ENCODE measurements at places on chromosomes 4 and X.

- H3K27me3 ChIP-seq, result no peaks in the 10 kb centered on the region
- no peaks in the 10 kb centered on the region for H3K4me1 ChIP-seq
- no peak for DNase-seq
Observed at GRCh38 chr4:1393866-1394265, 12.4 kb downstream of the NKX1-1 start.

DNA sequence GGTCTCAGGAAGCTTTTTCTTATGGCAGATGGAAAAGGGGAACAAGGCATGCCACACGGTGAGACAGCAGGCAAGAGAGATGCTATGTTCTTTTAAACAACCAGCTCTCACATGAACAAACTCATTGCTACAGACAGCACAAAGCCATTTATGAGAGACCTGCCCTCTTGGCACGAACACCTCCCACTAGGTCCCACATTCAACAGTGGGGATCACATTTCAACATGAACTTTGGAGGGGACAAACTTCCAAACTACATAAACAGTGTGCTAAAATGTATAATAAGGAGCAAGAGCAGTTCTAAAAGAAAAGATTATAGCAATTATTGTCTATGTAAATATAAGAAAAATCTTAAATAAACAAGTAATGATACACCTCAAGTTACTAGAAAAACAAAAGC is 391.8 kb upstream of the CPXCR1 start:
- no peaks in the 10 kb centered on the region for H3K36me3 ChIP-seq
- H3K27ac ChIP-seq, result no peak overlapping the region

GRCh38 chr4:8907596-8908205 is 36.1 kb upstream of the HMX1 start:
- no peaks in the 10 kb centered on the region for H3K36me3 ChIP-seq
- H3K27ac ChIP-seq, result no peak overlapping the region
- DNase-seq, result no peak

DNA sequence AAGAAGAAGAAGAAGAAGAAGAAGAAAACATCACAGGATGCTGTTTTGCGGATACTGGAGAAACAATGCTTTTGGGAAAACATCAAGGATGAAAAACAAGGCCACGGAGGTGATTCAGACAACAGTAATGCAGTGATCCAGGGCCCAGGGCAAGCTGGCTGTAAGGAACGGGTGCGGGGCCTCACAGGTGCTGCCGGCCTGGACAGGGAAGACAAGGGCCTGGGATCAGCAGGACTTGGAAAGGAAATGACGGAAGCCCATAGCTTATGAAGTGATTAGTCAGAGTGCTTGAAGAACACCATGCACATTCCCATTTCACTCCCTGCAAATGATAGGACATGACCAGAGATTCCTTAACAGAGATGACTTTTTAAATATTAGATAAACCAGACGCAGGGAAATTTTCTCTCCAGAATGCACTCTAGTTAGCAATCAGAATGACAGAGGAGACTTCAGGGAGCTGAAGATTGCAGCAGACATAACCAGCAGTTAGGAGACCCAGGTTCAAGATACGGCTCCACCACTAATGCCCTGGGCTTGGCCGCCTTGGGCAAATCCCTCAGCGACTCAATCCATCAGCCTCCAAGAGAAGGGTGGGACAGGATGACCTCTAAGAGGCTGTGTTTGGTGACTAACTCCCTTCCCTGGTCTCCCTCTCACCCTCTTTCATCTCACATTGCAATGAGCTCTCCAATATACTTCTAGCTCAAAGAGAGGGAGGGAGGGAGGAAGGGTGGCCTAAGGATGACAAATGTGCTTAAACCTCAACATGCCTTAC is 54.1 kb downstream of the APBB2 start:
- peaks cover 72% of the 10 kb centered on the region for H3K4me1 ChIP-seq
- peak overlapping the region; percentile 71 for H3K27ac ChIP-seq
- H3K27me3 ChIP-seq, result no peaks in the 10 kb centered on the region

DNA sequence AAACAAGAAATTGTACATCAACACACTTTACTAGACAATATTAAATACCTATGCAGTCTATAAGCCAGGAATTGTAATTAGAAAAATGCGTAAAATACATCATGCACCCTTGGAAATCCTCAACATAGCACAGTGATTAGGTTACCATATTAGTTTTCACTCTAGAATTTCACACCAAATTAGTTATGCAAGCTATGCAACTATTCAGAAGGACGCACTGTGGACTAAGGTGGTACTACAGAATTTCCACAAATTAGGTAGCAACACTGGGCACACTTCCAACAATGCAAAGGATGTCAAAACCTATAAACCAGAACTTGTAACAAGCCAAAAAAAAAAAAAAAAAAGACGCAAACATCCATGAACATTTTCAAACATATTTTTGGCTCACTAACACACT is 71.1 kb upstream of the ZCCHC13 start:
- H3K27me3 ChIP-seq, result no peaks in the 10 kb centered on the region
- no peaks in the 10 kb centered on the region for H3K4me1 ChIP-seq
- DNase-seq, result no peak
- no peaks in the 10 kb centered on the region for H3K36me3 ChIP-seq
- H3K27ac ChIP-seq, result no peak overlapping the region

DNA sequence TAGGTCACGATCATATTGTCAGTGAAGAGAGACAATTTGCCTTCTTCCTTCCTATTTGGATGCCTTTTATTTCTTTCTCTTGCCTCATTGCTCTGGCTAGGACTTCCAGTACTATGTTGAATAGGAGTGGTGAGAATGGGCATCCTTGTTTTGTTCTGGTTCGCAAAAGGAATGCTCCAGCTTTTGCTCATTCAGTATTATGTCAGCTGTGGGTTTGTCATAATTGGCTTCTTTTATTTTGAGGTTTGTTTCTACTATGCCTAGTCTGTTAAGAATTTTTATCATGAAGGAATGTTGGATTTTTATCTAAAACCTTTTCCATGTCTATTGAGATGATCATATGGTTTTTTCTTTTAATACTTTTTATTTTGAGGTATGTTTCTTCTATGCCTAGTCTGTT is 152.3 kb upstream of the MAD2L1 start:
- no peak for DNase-seq
- H3K27ac ChIP-seq, result no peak overlapping the region
- no peak overlapping the region for H3K4me3 ChIP-seq
- H3K27me3 ChIP-seq, result no peaks in the 10 kb centered on the region

- no peak for DNase-seq
- H3K36me3 ChIP-seq, result no peaks in the 10 kb centered on the region
- H3K27ac ChIP-seq, result no peak overlapping the region
- H3K27me3 ChIP-seq, result no peaks in the 10 kb centered on the region
Observed at GRCh38 chrX:151852294-151852693, 60.4 kb upstream of the MAGEA4 start.

DNA sequence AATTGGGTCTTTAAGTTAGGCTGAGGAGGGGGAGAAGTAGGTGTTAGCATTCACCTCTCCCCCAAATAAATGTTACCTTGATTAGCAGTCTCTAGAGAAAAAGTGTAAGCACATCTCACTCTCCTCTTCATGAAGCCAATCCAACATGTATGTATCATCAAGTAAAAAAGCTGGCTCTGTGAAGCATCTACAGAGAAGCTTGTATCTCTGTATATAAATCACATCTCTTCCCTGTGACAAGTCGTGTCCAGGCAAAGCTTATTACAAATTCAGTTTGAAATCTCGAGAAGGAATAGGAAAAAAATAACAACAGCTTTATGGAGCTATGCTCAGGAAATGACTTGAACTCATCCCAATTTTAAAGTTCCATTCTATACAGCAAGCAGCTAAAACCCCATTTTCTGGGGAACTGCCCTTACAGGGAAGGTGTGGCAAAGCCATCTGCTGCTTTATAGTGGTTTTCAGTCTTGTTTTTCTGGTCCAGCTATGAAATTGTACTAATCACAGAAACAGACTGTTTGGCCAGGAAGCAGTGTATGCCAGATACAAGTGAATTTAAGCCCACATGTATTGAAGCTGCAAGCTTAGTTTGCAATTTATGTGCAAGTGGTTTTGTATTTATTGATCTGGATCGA is 313.3 kb upstream of the NOCT start:
- no peak overlapping the region for H3K4me3 ChIP-seq
- H3K27ac ChIP-seq, result no peak overlapping the region
- H3K27me3 ChIP-seq, result no peaks in the 10 kb centered on the region

GRCh38 chrX:13483773-13484172 is 85.6 kb upstream of the EGFL6 start:
- peaks cover 26% of the 10 kb centered on the region for H3K4me1 ChIP-seq
- no peaks in the 10 kb centered on the region for H3K36me3 ChIP-seq
- no peak overlapping the region for H3K27ac ChIP-seq
- H3K27me3 ChIP-seq, result no peaks in the 10 kb centered on the region
- no peak overlapping the region for H3K4me3 ChIP-seq
- DNase-seq, result no peak
